Activated CD8-positive, alpha-beta T cell treated with anti-CD3 and anti-CD28 coated beads for 36 hours (primary cell): ENCODE measurements at places on chromosomes 2 and 18. TPM values are rescaled to one million over a fixed set of nuclear protein-coding genes. Genes with fewer than 3 reads are reported as not detected.
A peak's percentile ranks its signal among the peaks of the same experiment; 100 is the strongest.

DNA sequence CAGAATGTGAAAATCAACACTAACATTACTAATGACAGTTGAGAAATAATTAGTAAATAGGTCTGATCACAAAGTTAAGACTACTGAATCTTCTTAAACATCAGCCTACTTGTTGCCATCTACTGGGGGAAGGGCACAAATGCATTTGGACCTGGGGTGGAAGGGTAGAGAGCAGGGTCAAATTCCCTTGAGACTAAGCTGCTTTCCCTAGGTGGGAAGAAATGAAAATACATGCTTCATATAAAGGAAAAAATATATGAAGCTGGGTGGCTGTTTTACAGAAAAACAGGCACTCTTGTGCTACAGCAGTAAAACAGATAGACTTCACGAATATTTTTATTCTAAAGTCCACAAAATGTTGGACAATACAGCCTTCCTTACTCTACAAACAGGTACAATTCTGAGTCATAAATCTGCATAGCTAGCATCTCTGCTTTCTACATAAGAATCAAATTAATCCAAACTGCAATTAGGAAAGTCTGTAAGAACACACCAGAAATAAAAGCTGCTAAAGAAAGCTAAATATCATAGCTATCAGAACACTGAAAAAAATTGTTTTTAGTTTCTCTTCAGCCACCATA is 10.9 kb downstream of the TRIP12 start:
- peak; percentile 33 for DNase-seq

- peak; percentile 20 for DNase-seq
Measured at GRCh38 chr2:61620244-61621159, 82.3 kb upstream of the XPO1 start.

DNA sequence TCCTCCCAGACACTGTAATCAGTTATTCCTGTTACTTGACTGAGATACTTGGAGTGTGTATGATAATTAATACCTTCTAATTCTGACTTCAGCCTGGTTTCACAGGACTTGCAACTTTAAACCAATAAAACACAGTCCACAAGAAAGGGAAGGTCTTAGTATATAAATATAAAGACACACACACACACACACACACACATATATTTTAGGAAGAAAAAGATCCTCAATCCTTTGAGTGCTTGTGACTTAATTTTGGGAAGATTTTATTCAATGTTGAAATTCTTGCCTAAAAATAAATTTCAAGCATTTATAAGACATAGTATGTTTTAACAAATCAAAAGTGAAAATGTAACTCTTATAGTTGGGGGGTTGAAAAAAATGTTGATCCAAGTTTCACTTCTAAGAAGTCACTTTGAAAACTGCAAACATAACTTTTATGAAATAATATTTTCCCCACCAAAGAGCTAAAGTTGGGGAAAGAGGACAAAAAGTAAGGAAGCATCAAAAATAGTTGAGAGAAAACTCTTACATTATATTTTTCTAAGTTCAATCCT is 824 bp upstream of the VPS54 start:
- DNase-seq: no peak

DNA sequence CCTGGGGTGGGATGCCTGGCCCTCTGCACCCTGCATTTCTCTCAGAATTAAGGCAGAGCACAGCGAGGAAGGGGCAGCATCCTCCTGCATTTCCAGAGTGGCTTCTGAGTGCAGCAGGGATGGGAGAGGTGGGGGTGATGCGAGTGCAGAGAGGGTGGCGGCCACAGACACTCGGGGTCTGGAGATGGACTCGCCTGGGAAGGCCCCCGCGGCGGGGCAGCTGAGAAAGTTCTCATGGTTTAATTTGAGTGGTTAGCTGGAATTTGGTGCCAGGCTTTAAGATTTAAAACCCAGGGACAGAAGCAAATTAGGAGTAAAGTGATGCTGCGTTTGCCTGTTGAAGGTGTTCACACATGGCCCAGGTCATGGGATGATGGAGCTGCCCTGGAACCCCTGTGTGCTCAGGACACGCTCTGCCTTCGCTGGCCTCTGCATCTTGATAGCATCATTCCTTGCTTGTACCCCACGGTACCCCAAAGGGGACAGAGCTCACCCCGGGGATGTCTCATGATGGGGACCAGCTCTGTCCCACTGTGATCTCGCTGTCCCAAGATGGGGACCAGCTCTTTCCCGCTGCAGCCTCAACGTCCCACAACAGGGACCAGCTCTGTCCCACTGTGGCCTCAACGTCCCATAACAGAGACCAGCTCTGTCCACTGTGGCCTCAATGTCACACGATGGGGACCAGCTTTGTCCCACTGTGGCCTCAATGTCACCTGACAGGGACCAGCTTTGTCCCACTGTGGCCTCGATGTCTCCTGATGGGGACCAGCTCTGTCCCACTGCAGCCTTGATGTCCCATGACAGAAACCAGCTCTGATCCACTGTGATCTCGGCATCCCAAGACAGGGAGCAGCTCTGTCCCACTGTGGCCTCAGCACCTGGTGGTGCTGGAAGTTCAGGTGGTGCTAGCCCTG is 27.5 kb downstream of the TMEM18 start:
- no peak for DNase-seq

DNA sequence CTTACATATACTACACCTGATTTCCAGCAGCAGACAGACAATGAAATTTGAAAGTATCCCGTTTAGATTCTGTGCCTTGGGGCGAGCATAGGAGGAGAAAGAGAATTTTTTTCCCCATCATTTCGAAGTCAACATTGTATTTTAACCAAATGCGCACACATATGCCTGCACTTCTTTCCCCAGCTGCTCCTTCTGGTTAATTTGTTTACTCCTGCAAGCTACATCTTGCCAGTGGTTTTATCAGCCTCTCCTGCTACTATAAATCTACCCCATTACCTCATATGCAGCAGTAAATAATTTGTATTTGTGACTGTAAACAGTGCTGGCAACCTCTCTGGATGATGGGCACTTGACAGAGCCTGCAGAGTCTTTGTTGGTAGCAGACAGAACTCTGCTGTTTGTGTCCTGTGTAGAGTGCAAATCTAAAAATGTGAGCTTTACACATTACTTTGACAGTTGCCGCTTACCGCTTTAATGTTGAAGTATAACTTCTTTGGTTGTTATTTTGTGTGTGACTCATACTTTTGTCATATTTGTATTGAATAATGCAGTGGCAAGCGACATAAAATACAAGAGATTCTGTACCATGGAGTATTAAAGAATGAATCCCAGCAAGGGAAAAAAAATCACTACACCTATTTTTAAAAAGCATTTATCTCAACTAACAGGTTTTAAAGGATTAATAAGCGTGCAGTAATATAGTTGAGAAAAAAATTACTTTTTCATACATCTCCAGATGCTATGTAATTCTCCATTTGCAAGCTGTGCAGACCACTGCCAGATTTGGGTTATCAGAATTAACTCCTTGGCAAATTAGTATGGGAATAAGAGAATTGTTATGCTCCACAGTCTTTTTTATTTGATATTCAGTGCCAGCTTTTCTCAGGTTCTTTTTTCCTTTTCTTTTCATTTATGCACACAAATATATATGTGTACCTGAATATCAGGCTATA is 536.8 kb downstream of the XIRP2 start:
- DNase-seq: no peak

GRCh38 chr2:120736202-120736623 is 545 bp downstream of the GLI2 start:
- no peak for DNase-seq

GRCh38 chr2:239644011-239644410 is 243.2 kb upstream of the HDAC4 start:
- peak; percentile 40 for DNase-seq

DNA sequence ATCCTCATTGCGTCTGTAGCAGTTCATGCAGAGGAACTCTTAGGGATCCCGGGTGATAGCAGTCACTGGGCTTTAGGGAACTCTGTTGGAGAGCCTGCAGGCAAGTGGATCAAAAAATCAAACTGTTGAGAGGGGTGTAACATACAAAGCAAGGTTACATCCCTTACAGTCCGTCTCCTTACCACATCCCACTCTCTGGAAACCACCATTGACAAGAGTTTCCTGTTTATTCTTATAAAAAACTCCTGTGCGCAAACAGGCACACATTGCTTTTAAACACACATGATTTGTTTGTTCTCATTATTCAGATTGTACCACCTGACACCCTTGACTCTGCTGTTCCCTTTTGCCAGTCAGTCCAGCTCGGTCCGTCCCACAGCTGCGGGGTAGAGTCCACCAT is 137.7 kb downstream of the LTBP1 start:
- DNase-seq: no peak

- DNase-seq: peak; percentile 37
Measured at GRCh38 chr2:216636551-216637450, 3.6 kb downstream of the IGFBP2 start.

- DNase-seq: peak; percentile 42
Measured at GRCh38 chr18:2990956-2991640, 21.8 kb downstream of the LPIN2 start.

GRCh38 chr18:8730080-8730827 is 24.9 kb downstream of the MTCL1 start:
- no peak for DNase-seq

GRCh38 chr2:112572005-112572404 is 12.4 kb upstream of the CHCHD5 start:
- no peak for DNase-seq

- no peak for DNase-seq
Measured at GRCh38 chr2:64267699-64268098, 123.5 kb upstream of the PELI1 start.

- no peak for DNase-seq
Measured at GRCh38 chr2:120737340-120738101, 1.9 kb downstream of the GLI2 start.

- no peak for DNase-seq
Measured at GRCh38 chr18:7358989-7359726, 128.3 kb downstream of the LRRC30 start.

DNA sequence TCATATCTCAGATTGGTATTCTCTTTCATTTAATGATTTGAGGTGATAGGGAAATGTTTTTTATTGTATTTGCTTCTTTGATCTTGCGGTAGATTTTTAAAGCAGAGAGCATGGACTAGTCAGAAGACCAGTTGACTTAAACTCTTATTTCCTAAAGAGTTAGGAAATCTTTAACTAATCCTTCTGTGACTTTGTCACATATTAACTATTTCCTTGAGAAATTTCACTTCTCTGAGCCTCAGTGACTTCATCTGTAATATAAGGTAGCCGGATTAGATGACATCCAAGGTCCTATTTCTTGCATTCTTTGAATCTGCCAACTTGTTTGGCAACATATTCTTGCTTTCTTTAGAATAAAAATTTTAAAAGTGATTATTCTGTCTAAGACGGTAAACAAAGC is 55.6 kb downstream of the MTX2 start:
- DNase-seq: no peak

DNA sequence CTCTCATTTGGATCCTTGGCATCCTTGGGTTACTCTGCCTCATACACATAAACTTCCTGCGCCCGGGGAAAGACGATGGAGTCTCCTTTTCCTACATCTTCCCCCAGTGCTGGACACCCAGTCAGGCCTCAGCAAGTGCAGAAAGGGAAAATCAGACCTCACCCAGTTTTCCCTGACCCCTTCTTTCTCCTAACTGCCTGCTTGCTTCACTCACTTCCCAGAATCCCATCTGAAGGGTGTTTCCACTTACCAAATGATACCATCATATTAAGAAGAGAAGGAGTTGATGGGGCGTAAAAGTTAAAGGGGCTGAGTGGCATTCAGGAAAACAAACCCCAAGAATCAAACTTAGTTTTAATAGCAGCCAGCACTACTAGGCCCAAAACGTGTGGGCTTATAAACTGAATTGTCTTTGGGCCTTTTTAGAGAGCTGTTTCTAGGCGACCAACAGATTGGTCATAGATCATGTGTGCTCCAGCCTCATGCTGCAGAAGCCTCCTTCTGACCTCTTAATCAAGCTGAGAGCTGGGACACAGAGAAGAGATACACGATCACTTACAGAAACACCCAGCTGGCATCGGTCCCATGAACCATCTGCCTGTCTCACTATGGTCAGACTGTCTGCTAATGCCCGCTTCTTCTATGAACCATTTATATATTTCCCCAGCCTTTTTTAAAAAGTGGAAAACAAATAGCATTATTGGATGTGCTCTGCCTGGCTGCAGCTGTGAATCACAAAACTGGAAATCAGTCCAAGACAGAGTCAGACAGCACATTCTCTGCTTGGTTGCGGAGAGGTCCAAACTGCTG is 165.7 kb upstream of the SLC14A2 start:
- no peak for DNase-seq

DNA sequence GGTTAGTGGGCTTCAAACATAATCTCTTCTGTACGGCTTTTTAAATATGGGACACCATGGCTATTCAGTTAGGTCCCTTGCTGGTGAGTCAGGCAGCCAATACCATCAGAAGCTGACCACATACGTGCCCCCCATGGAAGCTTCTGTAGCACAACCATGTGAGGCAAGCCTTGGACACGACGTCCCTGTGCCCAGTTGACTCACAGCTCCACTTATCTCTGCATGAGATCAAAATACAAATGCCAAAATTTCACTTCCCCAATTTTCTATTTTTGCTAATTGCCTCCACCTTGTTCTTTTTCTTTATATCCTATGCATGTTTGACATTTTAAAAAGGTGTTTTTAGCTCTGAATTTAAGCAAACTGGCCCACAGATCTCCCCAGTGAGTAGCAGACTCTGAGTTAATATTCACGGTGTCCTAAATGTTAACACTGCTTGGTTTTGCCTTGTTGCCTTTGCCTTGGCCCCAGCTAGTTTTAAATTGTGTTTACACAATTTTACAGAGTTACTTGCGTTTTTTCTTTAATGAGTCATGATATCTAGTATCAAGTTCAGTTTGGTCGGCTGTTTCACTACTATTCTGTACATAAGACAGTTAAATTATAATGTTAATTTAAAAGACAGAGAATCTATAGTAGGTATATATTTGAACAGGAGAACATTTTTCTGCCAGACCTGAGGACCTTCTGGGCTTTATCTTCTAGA is 77.5 kb downstream of the CDCA7 start:
- DNase-seq: no peak

DNA sequence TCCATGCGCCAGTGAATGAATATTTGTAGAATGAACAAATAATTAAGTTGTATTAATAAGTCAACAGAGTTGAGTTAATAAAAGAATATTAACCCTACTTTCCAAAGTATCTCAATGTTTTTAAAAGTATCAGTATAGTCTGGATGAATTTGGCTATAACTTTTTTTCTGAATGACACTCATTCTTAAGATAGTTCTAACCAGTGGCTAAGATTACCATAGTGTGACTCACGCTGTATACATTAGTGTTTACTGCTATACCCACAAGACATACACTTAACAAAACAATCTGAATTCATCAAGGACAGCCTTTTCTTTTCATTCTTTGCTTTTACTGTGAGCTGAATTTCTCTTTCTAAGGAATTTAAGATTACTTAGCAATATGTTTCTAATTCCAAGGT is 77.0 kb upstream of the PDE1A start:
- DNase-seq: no peak

GRCh38 chr2:240141736-240142135 is 1.3 kb upstream of the OTOS start:
- no peak for DNase-seq

- DNase-seq: no peak
Measured at GRCh38 chr2:235011929-235012631, 60.3 kb downstream of the SH3BP4 start.

- peak; percentile 87 for DNase-seq
Measured at GRCh38 chr2:136305517-136306192, 187.7 kb upstream of the CXCR4 start.

The ACKR3 gene
- total RNA-seq: 2.4 TPM

The PSMA8 gene
- total RNA-seq: 1.3 TPM

The HAUS1 gene
- 57.9 TPM for total RNA-seq

The CXCR1 gene
- not detected for total RNA-seq

The RUFY4 gene
- total RNA-seq: 0.88 TPM

The ID2 gene
- total RNA-seq: 91.6 TPM
